ENCODE measurements at places on chromosomes 6 and 20.

DNA sequence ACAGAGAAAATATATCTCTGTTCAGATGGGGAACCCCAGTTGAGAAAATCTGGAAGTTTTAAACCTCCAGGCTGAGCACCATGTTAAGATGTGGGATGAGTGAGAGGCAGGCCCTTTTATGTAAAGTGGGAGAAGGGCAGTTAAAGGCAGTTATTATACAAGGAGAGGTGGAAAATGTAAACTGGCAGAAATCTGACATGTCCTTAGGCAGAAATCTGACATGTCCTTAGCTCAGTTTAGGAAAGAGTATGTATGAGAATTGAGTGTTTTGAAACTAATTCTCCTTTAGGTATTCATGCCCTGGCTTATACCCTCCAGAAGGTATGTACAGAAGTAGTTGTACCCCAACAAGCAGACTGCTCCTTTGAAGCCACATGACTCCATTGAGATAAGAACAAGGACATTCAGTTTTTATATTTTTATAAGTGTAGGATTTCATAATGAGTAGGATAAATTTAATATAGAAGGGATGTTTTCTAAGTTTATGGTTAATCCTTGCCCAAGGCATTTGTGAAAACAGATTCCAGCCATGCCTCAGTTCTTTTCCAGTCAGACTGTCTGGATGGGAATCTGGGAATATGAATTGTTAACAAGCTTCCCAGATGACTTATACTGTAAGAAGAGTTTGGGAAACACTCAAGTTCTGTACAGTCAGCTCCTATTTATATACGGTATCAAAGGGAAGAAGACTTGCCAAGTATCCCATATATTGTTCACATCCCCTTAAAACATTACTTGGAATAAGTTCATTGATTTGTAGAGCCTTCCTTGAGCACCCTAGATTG is 87.7 kb downstream of the SCAND1 start:
- DNase-seq: no peak

- no peak for DNase-seq
These were observed 75.3 kb downstream of the SLC23A2 start for GRCh38 chr20:4925842-4926530.

- no peak for DNase-seq
These were observed 221.2 kb downstream of the FNDC1 start for GRCh38 chr6:159390381-159390780.

GRCh38 chr6:108846628-108847027 is 1.6 kb upstream of the ARMC2 start:
- DNase-seq: no peak

DNA sequence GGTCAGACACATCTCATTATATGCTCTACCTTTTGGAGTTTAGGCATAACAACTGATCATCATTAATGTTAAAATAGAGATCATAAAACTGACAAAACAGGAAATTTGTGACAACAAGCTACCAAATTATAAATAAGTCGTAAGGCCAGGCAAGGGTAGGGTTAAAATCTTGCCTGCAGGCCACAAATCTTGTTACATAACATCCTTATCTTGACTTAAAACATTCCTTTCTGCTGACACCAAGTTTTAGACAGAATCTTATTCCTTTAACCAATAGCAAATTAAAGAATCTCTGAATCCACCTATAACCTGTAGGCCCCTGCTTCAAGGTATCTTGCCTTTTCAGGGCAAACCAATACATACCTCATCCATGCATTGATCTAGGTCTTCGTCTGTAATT is 32.5 kb upstream of the NKAIN2 start:
- DNase-seq: no peak

DNA sequence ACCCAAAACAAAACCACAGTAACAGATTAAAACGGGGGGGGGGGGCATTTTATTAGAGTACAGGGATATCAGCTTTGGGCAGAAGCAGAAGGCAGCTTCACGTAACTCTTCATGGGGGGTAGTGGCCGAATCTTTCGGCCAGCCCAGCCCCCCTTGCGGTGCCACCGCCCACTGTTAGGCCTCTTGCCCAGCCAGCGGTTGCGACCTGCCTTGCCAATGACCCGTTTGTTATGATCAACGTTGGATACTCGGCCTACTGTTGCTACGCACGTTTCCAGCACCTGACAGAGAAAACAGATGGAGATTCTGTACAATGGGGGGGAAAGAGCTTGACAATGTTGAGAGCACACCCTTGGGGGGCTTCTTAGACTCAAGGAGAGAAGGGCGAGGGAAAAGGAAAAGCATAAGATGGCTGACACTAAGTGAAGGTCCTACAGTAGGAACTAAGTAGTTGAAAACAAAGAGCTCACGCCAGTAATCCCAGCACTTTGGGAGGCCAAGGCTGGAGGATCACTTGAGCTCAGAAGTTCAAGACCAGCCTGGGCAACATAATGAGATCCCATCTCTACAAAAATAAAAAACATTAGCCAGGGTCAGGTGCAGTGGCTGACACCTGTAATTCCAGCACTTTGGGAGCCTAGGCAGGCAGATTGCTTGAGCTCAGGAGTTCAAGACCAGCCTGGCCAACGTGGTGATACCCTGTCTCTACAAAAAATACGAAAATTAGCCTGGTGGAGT is 724 bp upstream of the CUL7 start:
- no peak for DNase-seq

GRCh38 chr6:95802978-95803377 is 212.8 kb upstream of the FUT9 start:
- no peak for DNase-seq

DNA sequence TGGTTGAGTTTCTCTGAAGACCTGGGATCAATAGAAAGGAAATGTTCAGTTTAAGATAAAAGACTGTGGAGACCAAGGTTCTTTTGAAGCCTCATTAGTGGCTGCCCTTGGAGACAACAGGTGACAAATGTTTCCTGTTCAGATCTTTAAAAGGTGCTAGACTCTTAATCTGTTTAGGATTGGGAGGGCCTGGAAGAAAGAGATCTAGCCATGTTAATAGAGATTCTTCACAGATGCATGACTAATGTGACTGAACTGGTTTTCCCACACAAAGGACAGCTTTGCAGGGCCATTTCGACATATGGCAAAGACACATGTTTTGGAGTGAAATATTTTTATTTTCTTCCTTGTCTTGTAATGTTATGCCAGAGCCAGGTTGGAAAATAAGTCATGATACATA is 82.2 kb downstream of the WDR27 start:
- DNase-seq: no peak

DNA sequence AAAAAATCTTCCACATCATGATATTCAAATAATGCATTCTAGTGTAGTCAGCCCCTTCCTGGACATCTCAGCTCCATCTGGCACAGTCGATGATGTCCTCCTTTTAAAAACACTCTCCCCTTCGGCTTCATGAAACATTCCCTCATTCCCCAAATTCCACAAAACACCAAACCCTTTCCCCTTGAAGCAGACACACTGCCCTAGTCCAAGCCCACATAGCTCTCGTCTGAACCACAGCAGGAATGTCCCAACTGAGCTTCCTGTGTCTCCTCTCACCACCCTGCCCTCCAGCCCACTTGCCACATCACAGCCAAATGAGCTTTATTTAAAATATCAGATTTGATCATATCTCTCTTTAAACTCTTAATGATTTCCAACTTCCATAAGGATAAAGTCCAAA is 106.4 kb upstream of the CARMIL1 start:
- DNase-seq: no peak

- no peak for DNase-seq
These were observed 7.2 kb downstream of the PEX3 start for GRCh38 chr6:143457563-143458359.

GRCh38 chr20:13202565-13202964 is 18.5 kb upstream of the ISM1 start:
- no peak for DNase-seq

- no peak for DNase-seq
These were observed 7.0 kb downstream of the UBD start for GRCh38 chr6:29552512-29553051.

- no peak for DNase-seq
These were observed 151.7 kb downstream of the TMEM200A start for GRCh38 chr6:130517444-130517931.

- DNase-seq: no peak
These were observed 611.3 kb upstream of the GJE1 start for GRCh38 chr6:141521440-141521839.

- no peak for DNase-seq
These were observed 114.3 kb upstream of the SLC2A12 start for GRCh38 chr6:134166511-134167261.

GRCh38 chr6:42306439-42307140 is 88.9 kb upstream of the MRPS10 start:
- DNase-seq: no peak

GRCh38 chr6:72916906-72917305 is 295.0 kb downstream of the KCNQ5 start:
- DNase-seq: no peak

GRCh38 chr6:158043586-158044524 is 62.2 kb downstream of the SYNJ2 start:
- no peak for DNase-seq

GRCh38 chr6:51533962-51534361 is 553.5 kb downstream of the PKHD1 start:
- no peak for DNase-seq

DNA sequence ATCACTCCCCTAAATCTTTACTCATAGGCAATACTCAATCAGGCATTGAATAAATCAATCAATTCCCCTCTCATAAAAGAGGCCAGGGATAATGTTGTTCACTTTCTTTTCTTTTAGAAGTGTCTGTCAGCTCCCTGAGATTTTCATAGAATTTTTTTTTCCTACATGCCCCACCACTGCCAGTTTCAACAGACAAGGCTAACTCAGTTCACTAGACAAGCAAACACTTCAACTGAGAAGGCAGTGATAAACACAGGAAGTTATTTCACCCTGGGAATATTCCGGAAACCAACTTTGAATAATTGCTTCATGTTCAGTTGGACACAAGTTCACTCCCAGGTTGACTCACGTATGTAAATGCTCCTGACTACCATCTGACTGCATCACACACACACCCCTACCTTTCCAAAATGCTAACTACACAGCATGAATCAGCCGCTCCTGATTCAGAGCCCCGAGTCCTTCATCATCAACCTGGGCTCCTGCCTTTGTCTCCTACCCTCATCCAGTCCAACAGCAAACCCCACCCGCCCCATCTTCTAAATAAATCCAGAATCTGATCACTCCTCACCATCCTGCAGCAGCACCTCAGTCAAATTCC is 143.9 kb downstream of the BCAS1 start:
- no peak for DNase-seq

- DNase-seq: no peak
These were observed 106.5 kb downstream of the TCP11 start for GRCh38 chr6:35034411-35035191.

DNA sequence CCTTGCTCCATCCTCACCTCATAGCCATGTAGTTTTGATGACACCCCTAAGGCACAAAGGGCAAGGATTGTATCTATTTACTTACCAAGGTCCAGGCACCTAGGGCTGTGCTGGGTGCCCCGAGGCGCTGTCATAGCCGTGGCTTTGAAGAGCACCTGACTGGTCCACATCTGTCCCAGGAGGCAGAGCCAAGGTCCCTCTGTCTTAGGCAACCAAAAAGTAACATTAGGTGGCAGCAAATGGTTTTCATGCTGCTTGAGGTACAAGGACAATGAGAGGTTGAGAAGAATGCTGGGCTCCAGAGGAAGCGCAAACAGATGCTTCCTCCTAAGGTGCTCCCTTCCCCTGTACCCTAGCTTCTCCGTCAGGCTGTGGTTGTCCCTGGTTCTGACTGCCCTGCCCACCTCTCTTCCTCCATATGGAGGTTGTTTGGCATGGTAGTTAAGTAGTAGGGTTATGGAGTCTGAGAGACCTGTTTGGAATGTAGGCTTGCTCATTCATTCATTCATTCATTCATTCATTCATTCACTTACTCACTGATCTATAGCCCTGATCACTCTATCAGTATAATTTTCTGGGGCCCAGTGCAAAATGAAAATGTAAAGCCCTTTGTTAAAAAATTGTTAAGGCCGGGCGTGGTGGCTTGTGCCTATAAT is 3.0 kb upstream of the UQCC2 start:
- DNase-seq: no peak

GRCh38 chr6:150363733-150364132 is 5.1 kb upstream of the IYD start:
- DNase-seq: no peak

- DNase-seq: no peak
These were observed 59.5 kb upstream of the ADGRG6 start for GRCh38 chr6:142242269-142242668.

- DNase-seq: no peak
These were observed 3.1 kb downstream of the MYL9 start for GRCh38 chr20:36544134-36545018.

- no peak for DNase-seq
These were observed 66.3 kb downstream of the SMOC2 start for GRCh38 chr6:168507297-168507696.

DNA sequence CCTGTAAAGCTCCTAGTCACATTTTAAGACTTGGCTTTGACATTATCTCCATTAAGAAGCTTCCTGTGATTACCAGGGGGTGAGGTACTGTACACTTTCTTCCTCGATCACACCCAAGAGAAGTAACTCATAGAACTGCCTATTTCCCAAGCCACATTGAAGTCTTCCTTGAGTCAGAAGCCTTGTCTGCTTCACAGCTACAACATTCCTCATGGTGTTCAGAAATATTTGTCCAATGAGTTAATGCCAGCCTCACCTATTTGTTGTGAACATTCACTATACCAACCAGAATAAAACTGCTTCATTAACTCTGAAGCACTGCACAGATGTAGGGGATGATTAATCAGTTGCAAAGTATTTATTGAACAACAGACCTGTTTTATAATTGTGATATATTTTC is 622.3 kb downstream of the PTPRT start:
- no peak for DNase-seq

DNA sequence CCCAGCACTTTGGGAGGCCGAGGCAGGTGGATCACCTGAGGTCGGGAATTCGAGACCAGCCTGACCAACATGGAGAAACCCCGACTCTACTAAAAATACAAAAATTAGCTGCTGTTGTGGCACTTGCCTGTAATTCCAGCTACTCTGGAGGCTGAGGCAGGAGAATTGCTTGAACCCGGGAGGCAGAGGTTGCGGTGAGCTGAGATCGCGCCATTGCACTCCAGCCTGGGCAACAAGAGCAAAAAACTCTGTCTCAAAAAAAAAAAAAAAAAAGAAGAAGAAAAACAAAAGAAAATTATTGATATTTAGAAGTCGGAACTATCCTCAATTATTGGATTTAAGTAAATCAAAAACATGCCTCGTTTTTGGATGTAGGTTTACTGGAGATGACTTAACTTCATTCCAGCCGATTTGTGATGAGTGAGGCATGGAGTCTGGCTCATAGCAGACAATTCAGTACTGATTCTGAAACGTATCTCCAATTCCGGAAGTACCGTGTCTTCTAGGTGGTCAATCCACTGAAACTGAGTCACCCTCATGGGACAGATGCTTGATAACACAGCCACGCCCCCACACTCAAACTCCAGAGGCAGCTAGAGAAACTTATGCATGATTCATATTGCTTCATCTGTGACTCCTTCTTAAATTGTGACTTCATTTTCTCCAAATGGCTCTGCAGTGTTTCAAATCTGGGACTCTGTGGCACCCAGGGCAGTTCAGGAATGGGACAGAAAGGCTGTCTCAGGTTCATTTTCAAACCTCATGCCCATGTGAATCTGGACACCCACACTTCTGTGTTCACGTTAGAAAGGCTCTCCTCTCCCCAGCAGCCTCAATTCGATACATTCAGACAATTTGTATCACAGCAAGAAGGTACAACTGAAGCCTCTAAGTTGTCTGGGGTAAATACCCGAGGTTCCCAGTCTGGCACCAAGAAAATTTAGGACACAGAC is 110.4 kb upstream of the ARMC2 start:
- no peak for DNase-seq

All from stimulated activated CD4-positive, alpha-beta T cell treated with anti-CD3 and anti-CD28 coated beads, Interleukin-1b, Interleukin-23, amount 100 ng/mL, for 1 hour (primary cell).